ENCODE measurements at places on chromosomes 13 and 19.

GRCh38 chr13:105971312-105971711, 564.1 kb downstream of the EFNB2 start:
- no peak for DNase-seq

DNA sequence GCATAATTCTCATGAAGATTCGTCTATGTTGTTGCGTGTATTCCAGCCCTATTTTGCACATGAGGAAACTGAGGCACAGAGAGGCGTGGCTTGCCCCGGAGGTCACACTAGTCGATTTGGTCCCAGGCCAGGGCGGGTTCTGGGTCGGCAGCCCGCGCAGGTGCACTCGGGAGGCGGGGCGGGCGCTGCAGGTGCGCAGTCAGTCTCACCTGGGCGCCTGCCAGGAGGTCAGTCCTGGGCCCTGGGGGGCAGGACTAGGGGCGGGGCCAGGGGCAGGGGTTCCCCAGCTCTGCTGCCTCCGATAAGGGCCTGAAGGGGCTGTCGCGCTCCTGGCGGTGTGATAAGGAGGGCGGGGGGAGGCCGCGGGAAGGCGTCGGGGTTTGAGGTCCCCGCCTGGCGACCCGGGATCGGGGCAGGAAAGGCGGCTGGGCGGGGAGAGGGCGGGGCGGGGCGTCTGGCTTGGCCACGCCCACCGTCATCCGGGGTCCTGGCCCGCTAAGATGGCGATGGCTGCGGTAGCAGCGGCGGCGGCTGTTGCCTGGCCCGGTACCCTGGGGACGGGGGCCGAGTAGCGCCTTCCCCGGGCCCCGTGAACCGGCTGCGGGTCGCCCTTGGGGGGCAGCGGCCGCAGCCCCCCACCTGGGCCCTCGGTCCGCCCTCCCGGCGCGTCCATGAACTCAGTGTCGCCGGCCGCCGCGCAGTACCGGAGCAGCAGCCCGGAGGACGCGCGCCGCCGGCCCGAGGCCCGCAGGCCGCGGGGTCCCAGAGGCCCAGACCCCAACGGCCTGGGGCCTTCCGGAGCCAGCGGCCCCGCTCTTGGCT, at the start of gene ATG4D:
Gene ATG4D, plus strand, starts transcription at position 485 of the 822 bp plus-strand sequence. Its CDS starts 187 bp downstream, at position 672.
- DNase-seq = peak; percentile 60

DNA sequence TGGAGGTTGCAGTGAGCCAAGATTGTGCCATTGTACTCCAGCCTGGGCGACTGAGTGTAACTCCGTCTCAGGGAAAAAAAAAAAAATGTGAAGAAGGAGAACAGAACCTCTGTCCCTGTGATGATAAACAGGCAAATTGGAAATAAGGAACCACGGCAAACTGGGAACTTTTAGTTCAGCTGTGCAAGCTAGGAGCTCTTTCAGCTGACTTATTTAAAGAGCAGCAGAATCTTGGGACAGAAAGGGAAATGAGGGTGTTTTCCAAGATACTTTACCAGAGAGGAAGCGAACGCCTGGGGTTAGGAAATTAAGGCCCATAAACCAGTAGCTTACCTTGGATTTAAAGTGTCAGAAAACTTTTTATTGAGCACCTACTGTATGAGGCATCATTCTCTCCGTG, 3.0 kb upstream of the UPF1 start:
- no peak for DNase-seq

GRCh38 chr19:50252111-50252886, 48.9 kb downstream of the MYH14 start:
- no peak for DNase-seq

DNA sequence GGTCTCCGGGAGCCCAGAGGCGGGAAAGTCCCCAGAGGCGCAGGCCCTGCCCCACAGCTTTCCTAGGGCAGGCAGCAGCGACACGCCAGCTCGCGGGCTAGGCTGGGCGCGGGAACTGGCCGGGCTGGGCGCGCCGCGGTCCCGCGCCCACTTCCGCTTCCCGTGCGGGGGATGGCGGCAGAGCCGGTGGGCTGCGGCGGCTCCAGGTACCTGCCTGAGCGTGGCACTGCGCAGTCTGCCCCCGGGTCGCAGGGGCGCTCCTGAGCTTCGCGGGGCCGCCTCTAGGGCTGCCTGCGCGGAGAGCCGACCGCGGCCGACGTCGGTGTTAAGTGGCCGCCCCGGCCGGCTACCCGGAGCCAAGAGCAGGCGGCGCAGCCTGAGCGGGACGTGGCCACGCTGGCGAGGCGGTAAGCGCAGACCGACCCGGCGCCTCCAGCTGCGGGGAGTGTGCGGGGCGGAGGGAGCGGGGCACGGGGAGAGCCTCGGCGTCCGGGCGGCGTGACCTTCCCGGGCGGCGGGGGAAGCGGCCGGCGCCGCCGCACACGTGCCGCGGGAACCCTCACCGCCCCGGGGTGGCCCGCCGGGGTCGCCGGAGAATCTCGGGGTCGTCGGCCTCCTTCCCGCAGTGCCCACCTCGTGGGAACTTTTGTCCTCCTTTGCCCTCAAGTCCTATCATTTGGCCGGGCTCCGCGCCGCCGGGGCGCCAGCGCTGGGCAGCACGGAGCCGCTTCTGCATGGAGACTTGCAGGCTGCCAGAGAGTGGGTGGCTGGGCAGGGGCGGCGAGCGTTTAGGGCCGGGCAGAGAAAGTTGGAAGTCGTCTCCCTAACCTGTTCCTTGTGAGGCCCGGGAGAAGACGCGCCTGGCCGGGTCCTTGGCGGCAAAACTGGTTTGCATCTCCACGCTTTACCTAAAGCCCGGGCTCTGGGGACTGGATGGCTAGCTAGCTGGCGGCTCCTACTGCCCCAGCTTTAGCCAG, 31.4 kb upstream of the MPHOSPH8 start:
- DNase-seq = no peak

DNA sequence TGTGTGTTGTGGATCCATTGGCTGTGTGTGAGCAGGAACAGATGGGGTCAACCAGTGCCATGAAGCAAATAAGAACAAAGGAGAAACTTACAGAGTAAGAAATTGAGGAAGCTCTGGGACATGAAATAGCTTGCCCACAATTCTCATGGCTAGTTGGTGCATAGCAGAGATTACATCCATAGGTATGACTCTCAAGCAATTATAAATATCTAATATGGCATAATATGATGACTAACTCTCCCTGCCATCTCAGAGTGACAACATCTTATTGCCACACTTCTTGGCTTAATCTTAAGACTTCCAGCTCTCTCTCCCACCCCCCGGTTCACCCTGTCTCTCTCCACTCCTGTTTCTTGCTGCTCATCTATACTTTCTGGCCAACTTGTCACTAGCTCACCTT, 53.3 kb downstream of the OXGR1 start:
- no peak for DNase-seq

- DNase-seq = no peak
These were observed 300.3 kb downstream of the FOXO1 start for GRCh38 chr13:40366119-40366518.

DNA sequence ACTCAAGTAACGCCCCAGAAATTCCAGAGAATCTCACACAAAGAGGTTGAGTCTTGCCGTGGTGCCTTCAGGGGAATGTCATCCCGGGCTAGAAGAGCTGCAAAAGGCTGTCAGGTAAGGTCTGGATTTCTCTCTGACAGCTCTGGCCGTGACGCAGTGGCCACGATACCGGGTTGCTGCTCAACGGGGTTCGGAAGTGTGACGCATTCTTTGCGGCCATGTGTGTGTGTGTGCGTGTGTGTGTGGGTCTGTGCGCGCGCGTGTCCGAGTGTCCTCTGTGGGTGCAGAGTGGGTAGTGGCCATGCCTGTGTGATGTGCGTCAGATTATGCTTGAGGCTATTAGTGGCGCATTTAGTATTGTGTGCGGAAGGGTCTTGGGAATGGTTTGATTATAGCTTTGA, 306 bp downstream of the ZNF540 start:
- DNase-seq = no peak

DNA sequence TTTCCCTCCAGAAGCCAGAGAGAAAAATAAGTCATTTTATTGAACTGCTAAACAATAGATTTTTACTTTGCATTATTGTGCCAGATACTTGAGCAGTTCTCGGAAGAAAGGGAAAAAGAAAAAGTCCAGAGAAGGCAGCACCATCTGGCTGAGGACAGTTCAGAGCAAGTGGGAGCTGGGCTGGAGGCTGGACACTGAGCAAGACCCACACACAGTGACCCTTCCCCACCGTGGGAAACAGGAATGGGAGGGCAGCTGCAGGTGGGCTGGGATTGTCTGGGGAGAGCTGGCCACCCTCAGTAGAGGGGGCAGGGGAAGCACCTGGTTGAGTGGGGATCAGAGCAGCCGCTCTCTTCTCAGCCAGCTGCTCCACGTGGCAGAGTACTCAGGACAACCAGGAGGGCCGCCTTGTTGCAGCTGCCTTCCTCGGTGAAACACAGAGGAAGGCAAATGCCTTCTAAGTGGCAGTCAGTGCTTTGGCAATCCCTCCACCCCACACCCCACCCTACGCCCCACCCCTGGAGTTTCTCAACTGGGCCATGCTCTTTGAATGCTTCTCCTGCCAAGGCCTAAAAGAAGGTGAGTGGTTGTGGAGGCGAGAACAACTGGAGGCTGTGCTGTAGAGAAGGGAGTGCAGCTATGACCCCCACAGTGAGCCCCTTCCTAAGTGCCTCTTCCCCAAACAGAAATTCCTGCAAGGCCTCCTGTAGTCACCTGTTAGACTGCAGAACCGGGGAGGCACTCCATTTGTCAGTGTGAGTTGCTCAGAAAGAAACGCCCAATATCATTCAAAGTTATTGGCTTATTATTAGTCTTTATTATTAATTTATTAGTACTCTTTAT, 179.3 kb downstream of the ZIC5 start:
- DNase-seq = no peak

DNA sequence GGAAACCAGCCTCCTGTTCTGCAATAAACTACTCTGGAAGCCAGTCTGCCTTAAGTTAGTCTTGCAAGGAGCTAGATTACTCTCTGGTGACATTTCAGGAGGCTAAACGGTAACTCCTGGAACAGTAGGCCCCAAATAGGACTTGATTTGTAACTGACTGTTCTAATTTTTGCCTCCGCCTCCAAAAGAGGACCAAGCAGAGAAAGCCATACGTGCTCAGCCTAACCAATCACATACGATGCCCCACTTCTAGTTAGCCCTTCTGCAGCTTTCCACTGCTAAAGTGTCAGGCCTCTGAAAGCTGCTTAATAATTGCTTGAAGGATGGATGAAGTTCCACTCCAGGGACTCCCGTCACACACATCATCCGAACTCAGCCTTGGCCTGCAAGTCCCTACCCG, 744 bp downstream of the ZNF805 start:
- DNase-seq = no peak

DNA sequence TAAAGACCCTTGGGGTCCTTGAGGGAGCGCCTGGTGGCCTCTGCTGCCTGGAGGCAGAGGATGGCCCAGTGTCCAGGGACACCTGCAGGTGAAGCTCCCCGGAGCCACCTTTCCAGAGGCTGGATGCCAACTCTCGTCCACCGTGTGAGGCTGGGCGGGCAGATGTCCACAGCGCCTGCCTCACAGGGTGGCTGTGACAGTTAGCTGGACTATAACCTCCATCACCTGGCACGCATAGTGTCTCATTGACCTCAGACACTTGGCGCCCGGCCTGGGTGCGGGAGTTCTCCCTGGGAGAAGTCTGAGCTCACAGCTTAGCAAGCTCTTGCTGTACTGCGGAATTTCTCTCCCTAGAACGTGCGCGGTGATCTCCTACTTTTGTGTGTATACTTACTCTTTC, 9.8 kb downstream of the BICRA start:
- DNase-seq = no peak

DNA sequence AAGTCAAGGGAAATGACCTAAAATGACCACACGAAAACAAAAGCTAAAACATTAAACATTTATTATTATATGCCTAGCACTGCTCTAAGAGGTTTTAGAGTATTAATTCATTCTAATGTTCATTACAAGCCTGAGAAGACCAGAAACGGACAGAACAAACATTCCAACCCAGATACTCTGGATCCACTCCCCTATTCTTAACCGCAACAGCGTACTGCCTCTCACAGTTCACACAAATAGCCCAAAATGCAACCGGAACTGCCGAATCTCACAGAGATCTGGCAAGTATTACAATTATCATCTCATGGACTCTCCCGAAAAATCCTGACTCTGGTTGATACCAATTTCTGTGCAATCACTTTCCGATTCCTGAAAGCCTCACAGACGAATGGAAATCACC, 1.4 kb downstream of the ZNF780B start:
- DNase-seq = no peak

GRCh38 chr19:12521996-12522395, 29.3 kb downstream of the ZNF564 start:
- no peak for DNase-seq

GRCh38 chr19:46537136-46538097, 41.8 kb upstream of the PNMA8B start:
- no peak for DNase-seq

DNA sequence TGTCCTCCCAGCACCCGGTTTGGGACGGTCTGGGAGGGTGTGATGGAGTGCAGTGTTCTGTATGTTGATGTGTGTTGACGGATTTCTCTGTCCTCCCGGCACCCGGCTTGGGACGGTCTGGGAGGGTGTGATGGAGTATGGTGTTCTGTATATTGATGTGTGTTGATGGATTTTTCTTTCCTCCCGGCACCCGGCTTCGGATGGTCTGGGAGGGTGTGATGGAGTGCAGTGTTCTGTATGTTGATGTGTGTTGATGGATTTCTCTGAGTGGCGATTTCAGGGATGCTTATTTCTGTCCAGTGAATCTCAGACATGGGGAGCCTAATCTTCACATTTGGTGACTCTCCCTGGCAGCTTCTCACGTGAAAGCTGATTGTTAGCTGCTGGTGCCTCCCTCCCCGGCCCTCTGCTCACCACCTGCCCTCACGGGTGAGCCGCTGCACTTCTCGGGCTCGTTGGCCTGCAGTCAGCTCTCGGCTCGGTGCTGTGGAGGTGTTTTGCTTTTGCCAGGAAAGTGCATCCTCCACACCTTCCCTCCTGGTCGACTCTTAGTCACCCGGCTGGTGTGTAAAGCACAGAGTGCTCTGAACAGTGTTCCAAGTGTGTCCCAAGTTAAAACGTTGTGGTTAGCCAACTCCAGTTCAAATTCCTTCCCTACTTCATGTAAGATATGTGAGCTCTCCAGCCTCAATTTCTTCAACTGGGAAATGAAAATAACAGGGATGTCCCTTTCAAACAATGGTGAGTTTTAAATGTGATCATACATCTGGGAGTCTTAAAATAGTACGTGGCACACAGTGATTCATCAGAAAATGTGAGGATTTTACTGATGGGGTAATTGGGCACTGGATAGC, 54.6 kb downstream of the ATP11A start:
- DNase-seq = no peak

- DNase-seq = no peak
These were observed 75.6 kb downstream of the C13orf42 start for GRCh38 chr13:51035469-51035868.

GRCh38 chr19:10740798-10741197, 22.9 kb downstream of the DNM2 start:
- DNase-seq = no peak

GRCh38 chr13:36829753-36830152, 10.7 kb downstream of the RFXAP start:
- DNase-seq = no peak

- no peak for DNase-seq
These were observed 64.0 kb upstream of the GPR12 start for GRCh38 chr13:26824581-26824980.

DNA sequence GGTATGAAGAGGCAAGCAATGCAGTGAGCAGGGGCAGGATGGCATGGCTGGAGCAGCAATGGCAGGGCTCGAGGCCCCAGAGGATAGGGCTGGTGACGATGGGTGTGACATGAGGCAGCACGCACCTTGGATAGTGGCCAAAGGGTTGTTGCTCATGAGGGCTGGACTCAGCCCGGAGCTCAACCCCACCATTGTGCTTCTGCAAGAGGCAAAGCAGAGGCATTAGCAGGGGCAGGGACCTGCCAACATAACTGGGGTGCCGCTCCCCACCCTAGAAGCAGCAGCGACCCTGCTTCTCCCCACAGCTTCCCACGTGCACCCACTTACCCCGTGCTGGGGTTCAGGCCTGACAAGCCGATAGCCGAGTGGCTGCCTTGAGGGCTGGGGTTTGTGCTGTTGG, 15.8 kb downstream of the ZNF574 start:
- no peak for DNase-seq
